ENCODE measurements at places on chromosomes 2 and 18.

DNA sequence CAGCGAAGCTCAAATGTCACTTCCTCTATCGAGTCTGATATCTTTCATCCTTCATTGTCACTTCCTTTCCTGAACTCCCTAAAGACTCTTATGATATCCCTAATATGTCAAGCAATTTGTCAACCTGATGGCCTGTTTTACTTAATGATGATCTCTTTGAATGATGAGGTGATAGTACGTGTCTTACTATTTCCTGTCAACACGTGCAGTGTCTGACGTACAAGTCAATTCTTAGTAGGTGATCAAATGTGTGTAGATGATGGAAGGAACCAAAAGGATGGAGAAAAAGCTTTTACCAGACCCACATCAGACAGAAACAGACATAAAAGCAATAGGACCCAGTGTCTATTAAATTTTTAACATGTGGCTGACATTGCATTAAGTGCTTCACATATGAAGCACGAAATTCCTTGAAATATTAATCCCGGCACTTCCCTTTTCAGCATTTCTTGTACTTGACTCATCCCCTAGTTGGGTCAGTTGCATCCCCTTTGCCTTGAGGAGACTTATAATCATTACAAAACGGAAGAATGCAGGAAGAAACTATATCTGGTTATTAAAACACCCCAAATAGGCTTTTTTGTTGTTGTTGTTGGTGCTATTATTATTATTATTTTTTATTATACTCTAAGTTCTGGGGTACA is 108.6 kb upstream of the NYAP2 start:
- DNase-seq: no peak

DNA sequence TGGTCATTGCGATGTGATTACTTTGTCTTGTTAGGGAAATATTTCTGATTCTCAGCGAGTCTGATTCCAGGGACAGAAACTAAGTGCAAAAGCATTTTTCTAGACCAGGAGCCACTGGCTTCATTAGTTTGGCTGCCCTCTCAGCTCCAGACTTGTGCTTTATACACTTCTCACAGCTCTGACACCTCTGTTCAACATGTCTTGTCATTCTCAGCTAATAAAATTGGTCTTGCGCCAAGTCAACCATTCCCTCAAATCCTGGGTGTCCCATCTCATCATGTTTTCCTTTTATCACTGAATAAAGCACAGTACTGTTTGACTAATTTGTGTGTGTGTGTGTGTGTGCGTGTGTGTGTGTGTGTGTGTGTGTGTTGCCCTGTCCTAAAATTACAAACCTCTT is 215.5 kb upstream of the EPHA4 start:
- no peak for DNase-seq

DNA sequence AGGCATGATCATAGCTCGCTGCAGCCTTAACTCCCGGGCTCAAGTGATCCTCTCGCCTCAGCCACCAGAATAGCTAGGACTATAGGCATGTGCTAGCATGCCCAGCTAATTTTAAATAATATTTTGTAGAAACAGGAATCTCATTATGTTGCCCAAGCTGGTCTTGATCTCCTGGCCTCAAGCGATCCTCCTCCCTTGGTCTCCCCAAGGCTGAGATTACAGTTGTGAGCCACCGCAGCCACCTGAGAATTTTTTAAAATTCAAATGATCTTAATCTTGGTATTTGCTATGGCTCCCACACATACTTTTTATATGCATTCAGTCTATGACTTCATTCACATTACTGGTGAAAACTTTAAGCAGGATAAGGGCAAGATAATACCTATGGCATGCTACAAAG is 13.1 kb downstream of the KRCC1 start:
- no peak for DNase-seq

DNA sequence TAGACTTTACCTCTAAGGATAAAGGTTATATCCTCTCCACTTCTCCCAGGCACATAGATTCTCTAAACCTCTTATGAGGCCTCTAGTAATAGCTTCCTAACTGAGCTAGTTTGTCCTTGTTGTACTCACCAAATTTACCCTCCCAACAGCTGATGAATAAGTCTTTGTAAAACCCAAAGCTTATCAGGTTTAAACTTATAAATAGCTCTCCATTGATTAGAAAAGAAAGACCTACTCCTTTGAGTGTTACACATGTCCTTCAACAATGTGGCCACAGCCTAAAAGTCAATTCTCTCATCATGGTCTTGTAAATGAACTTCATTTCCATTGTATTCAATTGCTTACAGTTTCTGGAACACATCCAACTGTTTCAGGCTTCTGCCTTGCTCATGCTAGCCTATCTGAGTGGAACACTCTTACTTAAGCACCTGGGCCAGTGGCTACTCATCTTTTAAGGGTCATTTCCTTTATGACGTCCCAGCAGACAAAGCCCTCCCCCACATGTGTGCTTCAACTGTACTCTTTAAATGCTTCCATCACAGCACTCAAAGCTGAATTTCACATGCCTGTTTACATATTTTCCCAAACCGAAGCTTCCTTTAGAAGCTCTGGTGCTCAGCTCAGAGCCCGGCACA is 131.6 kb downstream of the CDH2 start:
- no peak for DNase-seq

Data from activated CD8-positive, alpha-beta T cell treated with anti-CD3 and anti-CD28 coated beads, Interleukin-2, amount 10 ng/mL, durations not matched to agents 7 days and 5 days (primary cell).